ENCODE measurements at places on chromosomes 7 and 10.

GRCh38 chr10:24716295-24716694, 7.4 kb downstream of the ARHGAP21 start:
- DNase-seq = no peak

DNA sequence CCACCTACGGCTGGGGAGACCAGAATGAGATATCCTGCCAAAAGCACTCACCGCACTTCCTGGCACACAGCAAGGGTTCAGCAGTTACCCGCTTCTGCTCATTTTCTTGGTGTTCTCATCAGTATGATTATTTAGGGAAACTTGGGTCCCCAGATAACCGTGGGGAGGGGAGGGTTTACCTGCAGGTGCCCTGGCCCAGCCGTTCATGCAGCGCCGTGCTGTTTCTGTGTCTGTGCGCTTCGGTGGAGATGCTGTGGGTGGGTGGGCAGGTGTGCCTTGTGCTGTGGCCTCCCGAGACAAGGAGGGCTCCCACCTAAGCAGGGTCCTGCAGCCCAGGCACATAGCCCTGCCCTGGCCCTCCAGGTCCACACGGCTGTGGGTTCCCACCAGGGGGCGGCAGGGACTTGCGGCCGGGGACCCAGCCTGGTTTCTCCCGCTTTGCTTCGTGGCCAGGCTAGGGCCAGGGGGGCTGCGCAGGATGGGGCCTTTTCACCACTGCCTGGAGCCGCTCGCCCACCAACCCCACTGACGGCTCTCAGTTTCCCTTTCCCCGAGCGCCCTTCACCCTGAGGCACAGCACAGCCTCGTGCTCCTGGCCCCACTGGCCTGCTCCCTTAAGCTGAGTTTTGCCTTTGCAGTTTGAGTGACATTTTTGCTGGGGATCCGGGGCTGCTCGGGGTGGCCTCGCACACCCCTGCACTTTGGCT, 78.5 kb downstream of the LHPP start:
- peak; percentile 82 for DNase-seq

GRCh38 chr10:84333864-84334451, 5.6 kb downstream of the CCSER2 start:
- peak; percentile 61 for DNase-seq

GRCh38 chr10:32179836-32180235, 123.6 kb upstream of the KIF5B start:
- DNase-seq = no peak

GRCh38 chr10:17229016-17229716, 1.1 kb downstream of the VIM start:
- peak; percentile 84 for DNase-seq

GRCh38 chr7:139941866-139942265, 112.8 kb downstream of the TBXAS1 start:
- DNase-seq = no peak

GRCh38 chr10:30368065-30368718, 19.1 kb upstream of the MTPAP start:
- no peak for DNase-seq

DNA sequence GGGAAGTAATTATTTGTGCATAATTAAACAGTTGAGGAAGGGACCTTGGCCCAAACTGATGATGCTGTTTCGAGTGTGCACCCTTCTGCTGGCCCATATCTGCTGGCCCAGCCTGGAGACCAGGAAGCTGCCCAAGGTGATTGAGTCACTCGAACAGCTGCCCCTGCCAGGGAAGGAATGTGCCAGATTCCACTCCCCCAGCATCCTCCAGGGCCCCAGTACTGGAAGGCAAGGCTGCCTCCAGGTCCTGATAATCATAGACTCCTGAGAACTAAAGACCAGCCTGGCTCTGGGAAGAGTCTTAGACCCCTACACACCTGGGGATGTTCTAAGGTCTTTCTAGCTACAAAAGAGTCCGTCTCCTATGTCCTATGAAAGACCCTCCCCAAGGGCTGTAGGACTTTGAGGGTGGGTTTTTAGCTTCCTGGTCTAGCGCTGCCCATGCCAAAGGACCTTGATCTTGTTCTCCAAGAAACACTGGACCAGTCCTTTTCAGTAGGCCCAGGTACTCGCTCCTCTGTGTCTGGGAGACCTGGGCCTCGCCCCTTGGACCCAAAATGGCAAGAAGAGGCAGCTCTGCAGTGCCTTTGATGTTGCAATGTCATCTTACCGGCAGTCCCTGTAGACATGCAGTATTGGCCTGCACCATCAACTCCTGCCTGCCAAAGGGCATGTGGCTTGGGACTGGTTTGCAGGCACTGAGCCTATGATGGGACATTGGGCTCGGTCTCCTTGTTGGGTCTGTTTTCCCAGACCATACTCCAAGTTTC, 103.2 kb upstream of the GPR26 start:
- no peak for DNase-seq

DNA sequence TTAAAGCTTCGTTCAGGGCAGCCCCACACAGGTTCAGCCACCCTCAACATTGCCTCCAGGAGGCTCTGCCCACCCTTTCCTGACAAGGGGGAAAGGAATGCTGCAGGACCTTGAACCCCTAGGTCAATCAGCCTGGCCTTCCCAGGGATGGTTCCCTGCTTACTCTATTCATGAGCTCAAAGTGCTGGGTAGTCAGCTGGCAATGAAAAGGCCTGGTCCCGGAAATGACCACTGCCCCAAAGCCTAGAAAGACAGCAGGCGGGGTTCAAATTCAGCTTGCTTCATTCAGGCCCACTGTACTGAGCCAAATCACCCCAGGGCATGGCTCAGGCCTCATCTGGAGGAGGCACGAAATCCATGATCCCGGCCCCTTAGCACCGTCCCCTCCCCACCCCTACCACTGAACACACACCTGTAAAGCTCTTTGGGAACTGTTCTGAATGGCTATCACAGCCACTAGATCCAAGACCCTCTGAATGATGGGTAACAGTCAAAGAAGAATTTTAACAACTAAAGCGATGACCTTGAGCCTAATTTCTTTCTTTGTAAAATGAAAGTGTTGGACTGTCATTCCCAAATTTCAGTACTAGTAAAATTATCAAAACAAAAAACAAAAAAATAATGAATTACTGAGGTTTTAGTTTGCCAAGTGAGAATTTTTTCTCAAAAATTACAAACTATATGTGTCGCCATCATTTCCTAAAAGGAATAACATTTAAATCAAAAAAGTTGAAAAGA, 1.0 kb downstream of the URGCP start:
- DNase-seq = no peak

DNA sequence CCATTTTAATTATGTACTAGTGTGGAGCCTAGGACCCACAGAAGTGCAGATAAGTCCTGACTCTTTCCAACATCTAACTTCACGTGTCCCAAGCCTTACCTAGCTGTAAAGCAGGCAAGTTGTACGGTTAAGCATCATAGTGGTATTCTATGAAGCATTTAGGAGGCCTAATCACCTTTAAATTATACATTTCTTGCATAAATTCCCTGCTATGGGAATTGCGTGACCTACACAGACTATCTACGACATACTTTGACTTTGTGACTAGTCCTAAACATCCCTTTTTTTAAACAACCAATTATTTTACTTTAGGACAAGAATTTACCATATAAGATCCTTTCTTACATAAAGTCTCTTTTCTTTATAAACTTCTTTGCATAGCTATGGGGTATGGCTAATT, 37.7 kb upstream of the LRGUK start:
- DNase-seq = no peak

DNA sequence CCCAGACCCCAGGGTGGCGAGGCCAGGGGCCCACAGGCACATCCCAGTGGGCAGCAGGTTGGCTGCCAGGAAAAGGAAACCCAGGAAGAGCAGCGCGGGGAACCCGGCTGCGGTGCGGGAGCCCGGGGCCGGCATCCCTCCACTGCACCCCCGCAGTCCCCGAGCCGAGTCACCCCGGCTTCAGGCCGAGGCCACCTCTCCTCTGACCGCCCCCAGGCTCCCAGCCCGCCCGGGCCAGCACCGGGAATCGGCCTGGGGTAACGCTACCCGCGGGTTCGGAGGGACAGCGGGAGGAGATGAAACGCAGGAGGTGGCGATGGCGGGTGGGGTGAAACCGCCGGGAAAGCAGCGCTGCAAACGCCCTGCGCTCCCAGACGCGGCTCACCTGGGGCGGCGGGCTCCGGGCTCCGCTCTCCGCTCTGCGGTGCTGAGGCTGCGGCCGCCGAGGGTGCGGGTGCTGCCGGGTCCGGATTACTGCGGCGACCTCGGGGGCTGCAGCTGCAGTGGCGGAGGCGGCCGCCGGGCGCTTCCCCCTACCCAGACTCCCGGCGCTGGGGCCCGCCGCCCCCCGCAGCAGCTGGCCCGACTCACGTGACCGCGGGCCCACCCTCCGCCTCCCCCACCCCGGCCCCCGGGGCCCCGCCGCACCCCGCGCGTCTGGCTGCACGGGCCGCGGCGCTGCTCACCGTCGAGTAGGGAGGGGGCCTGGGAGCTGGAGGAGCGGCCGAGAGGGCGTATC, at the start of gene SCRN1:
Gene SCRN1, minus strand, starts transcription at position 545 of the 739 bp plus-strand sequence. CDS start 20,734 bp downstream, outside the sequence.
- peak; percentile 35 for DNase-seq

DNA sequence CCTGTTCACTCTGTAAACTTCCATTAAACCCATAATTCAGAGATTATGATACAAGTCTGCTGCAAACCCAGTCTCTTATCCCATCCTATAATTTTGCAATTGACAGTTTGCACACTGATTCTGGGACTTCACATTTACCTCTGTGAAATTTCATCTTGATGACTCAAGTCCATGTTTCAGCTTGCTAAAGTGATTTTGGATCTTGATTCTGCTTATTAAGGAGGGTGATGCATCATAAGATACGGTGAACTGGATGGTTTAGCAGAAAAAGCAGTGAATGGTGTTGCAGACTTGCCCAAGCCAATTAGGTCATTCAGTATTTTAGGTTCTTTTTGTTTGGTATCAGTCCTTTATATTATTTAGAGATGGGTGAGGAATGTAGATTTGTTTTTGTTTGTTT, 125.5 kb upstream of the PODXL start:
- no peak for DNase-seq

DNA sequence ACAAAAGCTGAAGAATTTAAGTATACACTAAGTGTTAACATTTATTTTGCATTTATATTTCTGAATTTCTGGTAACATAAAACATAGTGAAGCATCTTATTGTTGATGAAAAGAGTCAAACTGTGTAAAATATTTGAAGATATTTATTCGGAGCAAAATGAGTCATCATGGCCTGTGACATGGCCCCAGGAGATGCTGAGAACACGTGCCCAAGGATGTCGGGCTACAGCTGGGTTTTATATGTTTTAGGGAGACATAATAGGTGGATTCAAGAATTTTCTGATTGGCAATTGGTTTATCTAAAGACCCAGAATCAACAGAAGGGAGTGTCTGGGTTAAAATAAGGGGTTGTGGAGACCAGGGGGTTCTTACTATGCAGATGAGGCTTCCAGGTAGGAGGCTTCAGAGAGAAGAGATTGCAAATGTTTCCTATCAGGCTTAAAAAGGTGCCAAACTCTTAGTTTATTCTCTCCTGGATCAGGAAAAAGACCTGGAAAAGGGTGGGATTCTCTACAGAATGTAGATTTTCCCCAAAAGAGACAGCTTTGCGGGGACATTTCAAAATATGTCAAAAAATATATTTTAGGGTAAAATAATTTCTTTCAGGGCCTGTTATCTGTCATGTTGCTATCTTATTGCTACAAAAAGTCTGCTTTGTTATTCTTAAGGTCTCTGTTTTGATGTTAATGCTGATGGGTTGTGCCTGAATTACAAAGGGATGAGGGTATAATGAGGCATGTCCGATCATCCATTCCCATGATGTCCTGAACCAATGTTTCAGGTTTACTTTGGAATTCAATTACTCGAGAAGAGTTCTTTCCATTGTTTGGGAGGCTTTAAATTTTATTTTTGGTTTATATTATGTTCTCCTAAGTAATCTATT, 74.5 kb downstream of the VWDE start:
- DNase-seq = no peak

GRCh38 chr7:74008687-74009086, 19.3 kb upstream of the ELN start:
- no peak for DNase-seq

- no peak for DNase-seq
Measured at GRCh38 chr7:138726288-138726687, 25.1 kb upstream of the SVOPL start.

GRCh38 chr7:155804897-155805825, 7.1 kb downstream of the SHH start:
- DNase-seq = no peak

GRCh38 chr7:27697861-27698430, 35.3 kb upstream of the HIBADH start:
- no peak for DNase-seq

GRCh38 chr7:31076641-31077310, 24.7 kb downstream of the ADCYAP1R1 start:
- DNase-seq = no peak

GRCh38 chr10:125076891-125077541, 83.3 kb downstream of the CTBP2 start:
- no peak for DNase-seq

GRCh38 chr7:39294022-39294421, 272.2 kb upstream of the YAE1 start:
- DNase-seq = no peak

- no peak for DNase-seq
Measured at GRCh38 chr7:23594879-23595604, 2.1 kb upstream of the CCDC126 start.

- no peak for DNase-seq
Measured at GRCh38 chr7:135562720-135563119, 5.0 kb downstream of the NUP205 start.

- no peak for DNase-seq
Measured at GRCh38 chr7:157938211-157938610, 601.4 kb downstream of the DNAJB6 start.

GRCh38 chr10:107913317-107914294, 749.1 kb upstream of the SORCS1 start:
- DNase-seq = no peak

GRCh38 chr7:110808361-110808760, 282.6 kb upstream of the LRRN3 start:
- no peak for DNase-seq

DNA sequence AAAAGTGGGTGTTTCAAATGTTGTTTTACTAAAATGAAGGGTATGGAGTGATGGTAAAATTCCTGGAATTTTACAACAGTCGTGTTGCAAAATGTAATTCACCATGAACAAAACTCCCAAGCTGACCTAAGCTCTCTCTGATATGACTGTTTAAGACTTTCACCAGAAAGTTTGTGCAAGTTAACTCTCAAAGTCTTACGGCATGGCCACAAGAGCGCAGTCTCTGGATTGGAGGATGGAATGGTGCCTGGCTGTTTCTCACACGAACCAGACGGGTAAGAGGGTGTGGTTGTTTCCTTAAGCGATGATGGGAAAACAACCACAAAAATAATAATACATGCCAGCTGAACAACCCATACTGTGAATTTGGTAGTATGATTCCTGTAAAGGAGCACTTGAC, 662.5 kb downstream of the KCNMA1 start:
- no peak for DNase-seq

DNA sequence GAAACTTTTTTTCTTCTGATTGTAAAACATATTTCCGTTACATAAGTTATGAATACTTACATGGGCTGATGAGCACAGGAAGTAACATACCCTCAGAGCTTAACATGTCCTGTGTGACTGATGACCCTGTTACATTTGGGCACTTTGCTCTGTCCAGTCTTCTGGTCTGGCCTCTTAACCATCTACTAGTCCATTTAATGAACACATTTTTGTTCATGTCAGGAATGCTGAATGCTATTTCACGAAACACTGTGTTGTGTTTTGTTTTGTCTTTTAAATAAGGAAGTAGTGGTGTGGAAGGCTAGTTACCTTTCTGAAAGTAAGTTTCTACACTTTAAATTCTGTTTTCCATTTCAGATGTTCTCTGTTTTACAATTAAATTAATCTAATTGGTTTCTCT, 77.7 kb downstream of the RBM33 start:
- no peak for DNase-seq

GRCh38 chr10:87925570-87925969, 62.1 kb downstream of the PTEN start:
- DNase-seq = no peak

Data from natural killer cell (primary cell).